ENCODE measurements at places on chromosomes 4 and X. TPM values are rescaled to one million over a fixed set of nuclear protein-coding genes. Genes with fewer than 3 reads are reported as not detected.

The VCX gene
- not detected for total RNA-seq

The TMLHE gene
- 26.5 TPM for total RNA-seq

The XG gene
- 1.3 TPM for total RNA-seq

The POLN gene
- 2.8 TPM for total RNA-seq

The GK2 gene
- not detected for total RNA-seq

The TLR6 gene
- total RNA-seq: 2.3 TPM

The ACE2 gene
- total RNA-seq: 15.2 TPM

The STPG2 gene
- total RNA-seq: 0.71 TPM

The AMBN gene
- not detected for total RNA-seq

The CXorf49 gene
- total RNA-seq: not detected

The PSAPL1 gene
- total RNA-seq: 0.12 TPM

- no peak overlapping the region for H3K4me3 ChIP-seq
- no peaks in the 10 kb centered on the region for H3K36me3 ChIP-seq
- no peak for DNase-seq
- no peak overlapping the region for H3K27ac ChIP-seq
- no peaks in the 10 kb centered on the region for H3K4me1 ChIP-seq
- H3K27me3 ChIP-seq: no peaks in the 10 kb centered on the region
Observed at GRCh38 chr4:54742636-54743399, 85.1 kb downstream of the KIT start.

DNA sequence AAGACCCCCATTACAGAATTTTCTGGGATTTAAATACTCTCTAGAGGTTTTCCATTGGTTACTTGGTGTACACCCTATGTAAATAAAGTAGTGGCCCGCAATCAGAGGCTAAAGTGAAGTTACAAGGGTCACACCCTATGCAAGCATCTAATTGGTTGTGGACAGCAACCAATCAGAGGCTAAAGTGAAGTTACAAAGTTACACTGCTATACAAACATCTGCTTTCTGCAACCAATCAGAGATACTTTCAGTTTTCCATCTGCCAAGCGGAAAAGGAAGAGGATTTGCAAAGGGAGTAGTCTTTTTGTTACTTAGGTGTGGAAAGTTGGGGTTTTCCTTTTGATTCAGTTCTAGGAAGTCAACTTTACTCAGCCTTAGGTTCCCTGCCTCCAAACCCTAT, 2.0 kb upstream of the ATRX start:
- DNase-seq: no peak
- no peak overlapping the region for H3K27ac ChIP-seq
- peak overlapping the region; percentile 33 for H3K4me3 ChIP-seq
- no peaks in the 10 kb centered on the region for H3K4me1 ChIP-seq
- no peaks in the 10 kb centered on the region for H3K36me3 ChIP-seq

GRCh38 chr4:186840222-186840701, 116.6 kb upstream of the FAT1 start:
- peak overlapping the region; percentile 37 for H3K4me3 ChIP-seq
- peak overlapping the region; percentile 82 for H3K27ac ChIP-seq
- H3K27me3 ChIP-seq: no peaks in the 10 kb centered on the region
- peak; percentile 66 for DNase-seq

- H3K27me3 ChIP-seq: no peaks in the 10 kb centered on the region
- H3K27ac ChIP-seq: no peak overlapping the region
- DNase-seq: no peak
- no peak overlapping the region for H3K4me3 ChIP-seq
- no peaks in the 10 kb centered on the region for H3K36me3 ChIP-seq
Observed at GRCh38 chr4:138267835-138268234, 25.7 kb upstream of the SLC7A11 start.

GRCh38 chrX:13827298-13828090, 10.6 kb upstream of the GPM6B start:
- H3K4me1 ChIP-seq: no peaks in the 10 kb centered on the region
- no peaks in the 10 kb centered on the region for H3K36me3 ChIP-seq
- no peaks in the 10 kb centered on the region for H3K27me3 ChIP-seq
- H3K27ac ChIP-seq: no peak overlapping the region
- DNase-seq: no peak

GRCh38 chr4:56374956-56375355, 12.3 kb downstream of the AASDH start:
- no peaks in the 10 kb centered on the region for H3K27me3 ChIP-seq
- no peak overlapping the region for H3K27ac ChIP-seq
- H3K36me3 ChIP-seq: peaks cover 8% of the 10 kb centered on the region
- H3K4me1 ChIP-seq: no peaks in the 10 kb centered on the region
- H3K4me3 ChIP-seq: no peak overlapping the region
- no peak for DNase-seq

DNA sequence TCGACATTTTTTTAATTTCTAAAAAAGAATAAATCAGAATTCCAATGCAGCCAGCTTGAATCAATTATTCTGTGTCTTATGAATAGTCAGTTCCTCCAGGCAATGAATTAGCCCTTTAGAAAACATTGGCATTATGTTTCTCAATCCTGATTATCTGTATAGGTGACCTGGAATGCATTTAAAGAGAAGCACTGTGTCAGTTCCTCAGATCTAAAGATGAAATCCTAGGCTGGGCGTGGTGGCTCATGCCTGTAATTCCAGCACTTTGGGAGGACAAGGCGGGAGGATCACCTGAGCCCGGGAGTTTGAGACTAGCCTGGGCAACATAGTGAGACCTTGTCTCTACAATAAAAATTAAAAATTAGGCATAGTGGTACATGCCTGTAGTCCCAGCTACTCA, 43.5 kb downstream of the MND1 start:
- no peak overlapping the region for H3K4me3 ChIP-seq
- H3K27me3 ChIP-seq: no peaks in the 10 kb centered on the region
- no peaks in the 10 kb centered on the region for H3K36me3 ChIP-seq
- no peaks in the 10 kb centered on the region for H3K4me1 ChIP-seq
- no peak for DNase-seq
- no peak overlapping the region for H3K27ac ChIP-seq

DNA sequence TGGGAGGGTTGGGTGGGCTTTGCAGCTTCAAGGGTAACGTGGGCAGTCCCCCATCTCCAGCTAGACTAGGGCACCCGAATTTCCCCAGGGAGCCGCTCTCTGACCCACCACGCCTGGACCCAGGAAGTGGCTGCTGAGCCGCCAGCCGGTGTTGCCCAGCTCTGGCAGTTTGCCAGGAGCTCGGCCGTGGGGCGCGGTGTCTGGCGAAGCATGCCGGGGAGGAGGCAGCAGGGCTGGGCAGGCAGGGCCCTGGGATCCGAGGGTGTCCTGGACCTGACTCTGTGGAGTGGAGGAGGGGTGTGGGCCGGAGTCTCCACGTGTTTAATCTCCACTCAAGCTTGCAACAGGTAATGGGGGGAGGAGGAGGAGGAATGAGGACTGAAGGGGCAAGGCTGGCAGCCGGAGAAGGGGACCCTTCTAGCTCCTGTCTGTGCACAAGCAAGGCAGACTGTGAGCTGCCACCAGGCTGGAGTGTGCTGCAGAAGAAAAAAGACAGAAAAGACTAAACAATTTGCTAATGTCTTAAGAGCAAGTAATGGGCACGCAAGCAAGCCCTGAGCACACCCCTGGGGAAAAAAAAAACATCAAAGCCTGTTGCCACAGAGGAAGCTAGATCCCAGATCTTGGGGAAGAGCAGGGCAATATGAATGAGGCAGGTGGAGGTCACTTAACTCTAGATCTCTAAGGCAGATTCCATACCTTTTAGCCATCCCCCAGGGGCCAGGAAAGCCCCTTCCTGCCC, 2.4 kb downstream of the LONRF3 start:
- H3K4me3 ChIP-seq: peak overlapping the region; percentile 62
- H3K36me3 ChIP-seq: no peaks in the 10 kb centered on the region
- no peaks in the 10 kb centered on the region for H3K4me1 ChIP-seq
- no peak for DNase-seq
- peak overlapping the region; percentile 77 for H3K27ac ChIP-seq

DNA sequence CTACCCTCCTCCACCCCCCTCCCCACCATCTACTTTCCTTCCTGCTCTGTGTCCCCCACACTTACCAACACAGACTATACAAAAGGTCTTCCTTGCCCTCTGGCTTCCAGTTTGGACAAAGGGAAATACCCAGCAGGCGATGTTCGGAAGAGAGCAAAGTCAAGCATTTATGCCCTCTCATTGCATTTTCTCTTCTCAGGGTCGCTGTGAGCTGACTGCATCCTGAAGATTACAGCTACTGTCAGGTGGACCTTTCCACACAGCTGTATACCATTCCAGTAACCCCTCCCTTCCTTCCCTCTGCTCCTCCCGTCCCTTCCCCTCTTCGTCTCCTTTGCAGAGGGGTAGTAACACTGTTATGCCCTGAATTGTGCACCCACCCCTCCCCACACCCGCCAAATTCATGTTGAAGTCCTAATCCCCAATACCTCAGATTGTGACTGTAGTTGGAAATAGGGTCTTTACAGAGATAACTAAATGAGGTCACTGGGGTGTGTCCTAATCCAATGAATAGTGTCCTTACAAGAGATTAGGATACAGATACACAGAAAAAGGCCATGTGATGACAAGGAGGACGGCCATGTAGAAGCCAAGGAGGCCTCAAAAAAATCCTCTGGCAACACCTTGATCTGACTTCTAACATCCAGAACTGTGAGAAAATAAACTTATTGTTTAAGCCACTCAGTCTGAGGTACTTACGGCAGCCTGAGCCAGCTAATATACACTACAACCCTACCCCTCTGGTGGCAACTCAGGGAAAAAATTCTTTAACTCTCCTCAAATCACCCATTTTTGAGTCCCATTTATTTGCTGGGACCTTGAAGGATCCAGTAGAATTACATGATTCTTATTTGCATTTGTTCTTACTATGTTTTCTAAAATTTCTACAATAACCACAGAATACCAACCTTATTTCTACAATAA, 11.7 kb downstream of the MORF4L2 start:
- H3K27ac ChIP-seq: no peak overlapping the region
- no peaks in the 10 kb centered on the region for H3K27me3 ChIP-seq
- H3K4me1 ChIP-seq: no peaks in the 10 kb centered on the region
- no peak for DNase-seq

- H3K27ac ChIP-seq: peak overlapping the region; percentile 48
- H3K4me3 ChIP-seq: no peak overlapping the region
- no peaks in the 10 kb centered on the region for H3K27me3 ChIP-seq
- no peak for DNase-seq
- H3K36me3 ChIP-seq: no peaks in the 10 kb centered on the region
Observed at GRCh38 chrX:3697220-3697684, 16.2 kb downstream of the PRKX start.

DNA sequence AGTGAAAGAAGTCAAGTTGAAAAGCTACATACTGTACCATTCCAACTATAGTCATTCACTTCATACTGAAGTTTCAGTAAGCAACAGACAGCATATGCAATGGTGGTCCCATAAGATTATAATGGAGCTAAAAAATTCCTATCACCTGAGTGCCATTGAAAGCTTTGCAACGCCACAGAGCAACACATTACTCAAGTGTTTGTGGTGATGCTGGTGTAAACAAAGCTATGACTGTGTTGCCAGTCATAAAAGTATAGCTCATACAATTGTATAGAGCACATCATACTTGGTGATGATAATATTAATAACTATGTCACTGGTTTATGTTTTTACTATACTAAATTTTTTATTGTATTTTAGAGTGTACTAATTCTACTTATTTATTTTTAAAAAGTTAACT, 78.9 kb downstream of the NAF1 start:
- no peak overlapping the region for H3K4me3 ChIP-seq
- H3K27ac ChIP-seq: no peak overlapping the region
- no peaks in the 10 kb centered on the region for H3K27me3 ChIP-seq
- H3K4me1 ChIP-seq: no peaks in the 10 kb centered on the region
- DNase-seq: no peak

DNA sequence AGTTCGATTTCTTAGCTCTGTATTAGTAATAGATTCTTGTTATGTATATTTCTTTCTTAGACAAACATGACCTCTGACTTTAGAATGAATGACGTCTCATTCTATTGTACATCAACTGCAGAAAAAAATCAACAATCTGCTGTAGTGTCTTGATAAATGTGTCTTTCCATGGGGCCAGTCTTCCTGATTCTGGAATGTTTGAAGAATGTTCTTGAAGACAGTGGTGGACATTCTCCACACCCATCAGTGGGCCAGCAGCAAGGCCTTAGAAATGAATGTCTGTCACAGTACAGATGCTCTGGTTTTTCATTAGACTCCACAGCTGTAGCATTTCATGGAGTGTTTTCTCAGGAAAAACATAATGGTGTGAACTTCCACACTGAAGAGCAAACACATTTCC, 63.2 kb upstream of the FAM47B start:
- H3K27ac ChIP-seq: no peak overlapping the region
- H3K4me1 ChIP-seq: no peaks in the 10 kb centered on the region
- no peaks in the 10 kb centered on the region for H3K36me3 ChIP-seq
- DNase-seq: no peak
- H3K27me3 ChIP-seq: no peaks in the 10 kb centered on the region

DNA sequence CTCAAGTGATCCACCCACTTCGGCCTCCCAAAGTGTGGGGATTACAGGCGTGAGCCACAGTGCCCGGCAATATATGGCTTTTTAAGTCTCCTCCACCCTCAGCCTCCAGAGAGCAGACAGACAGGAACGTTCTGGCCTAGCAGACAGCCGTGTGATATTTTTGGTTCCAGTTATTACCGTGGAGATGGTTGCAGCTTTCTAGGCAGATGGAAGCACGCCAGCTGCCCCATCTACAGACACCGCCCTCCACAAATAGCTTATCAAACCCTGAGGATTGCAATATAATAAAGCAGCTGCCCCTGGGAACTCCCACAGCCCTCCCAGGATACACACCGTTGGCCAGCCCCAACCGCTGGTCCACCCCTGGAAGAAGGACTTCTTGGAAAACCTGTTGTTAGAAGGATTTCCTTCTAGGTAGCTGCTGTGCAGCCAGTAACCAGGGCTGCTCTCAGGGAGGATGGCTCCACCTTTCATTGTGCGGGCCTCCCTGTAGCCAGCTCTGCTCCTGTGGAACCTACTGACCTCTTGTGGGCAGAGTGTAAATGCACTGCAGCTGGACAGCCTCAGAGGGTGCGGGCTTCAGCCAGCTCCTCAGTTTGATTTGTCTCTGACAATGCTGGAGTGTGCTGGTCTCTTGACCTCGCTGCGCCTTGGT, 44.0 kb downstream of the SLC25A5 start:
- no peaks in the 10 kb centered on the region for H3K36me3 ChIP-seq
- no peak overlapping the region for H3K27ac ChIP-seq
- H3K4me3 ChIP-seq: no peak overlapping the region
- H3K27me3 ChIP-seq: no peaks in the 10 kb centered on the region
- peak; percentile 62 for DNase-seq

Measured in right atrium auricular region (tissue), 2 donors.